Activated CD4-positive, alpha-beta T cell treated with anti-CD3 and anti-CD28 coated beads for 36 hours (primary cell): ENCODE measurements at places on chromosomes 12 and 14.
A peak's percentile ranks its signal among the peaks of the same experiment; 100 is the strongest.

DNA sequence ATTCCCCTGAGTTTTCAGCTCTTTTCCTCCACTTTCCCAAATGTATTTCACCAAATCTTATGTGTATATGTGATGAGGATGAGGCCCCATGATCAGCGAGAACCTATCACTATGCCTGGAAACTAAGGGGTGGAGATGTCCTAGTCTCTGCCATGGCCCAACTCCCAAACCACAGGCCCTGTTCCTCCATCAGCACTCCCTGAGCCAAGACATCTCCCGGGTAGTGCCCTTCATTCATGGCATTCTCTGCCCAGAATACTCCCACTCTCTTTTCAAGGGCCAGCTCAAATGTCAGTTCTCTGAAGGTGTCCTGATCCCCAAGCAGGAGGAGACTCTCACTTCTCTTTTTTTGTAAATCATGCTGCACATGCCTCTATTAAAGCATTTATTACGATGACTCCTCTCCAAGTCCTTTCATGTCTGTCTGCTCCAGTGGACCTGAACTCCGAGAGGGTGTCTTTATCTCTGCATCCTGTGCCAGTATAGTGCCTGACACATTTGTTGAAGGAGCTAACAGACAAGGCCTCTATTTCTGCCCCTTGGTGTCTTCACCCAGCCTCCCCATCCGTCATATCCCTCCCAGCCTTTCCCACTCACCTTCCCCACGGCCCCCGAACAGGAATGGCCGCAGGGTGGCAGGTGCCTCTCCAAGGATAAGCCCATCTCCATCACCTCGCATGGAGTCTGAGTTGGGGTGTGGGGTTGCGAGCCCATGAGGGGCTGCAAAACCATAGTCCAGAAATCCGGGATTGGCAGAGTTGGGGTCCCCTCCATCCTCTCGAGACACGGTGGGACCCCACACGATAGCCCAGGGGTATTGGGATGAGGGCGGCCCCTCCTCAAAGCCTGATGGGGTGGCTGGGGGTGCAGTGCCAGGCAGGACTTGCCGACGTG, 3.7 kb downstream of the PIANP start:
- H3K36me3 ChIP-seq: no peaks in the 10 kb centered on the region
- H3K4me3 ChIP-seq: no peak overlapping the region
- H3K27me3 ChIP-seq: peaks cover 25% of the 10 kb centered on the region
- DNase-seq: no peak
- H3K27ac ChIP-seq: no peak overlapping the region
- H3K4me1 ChIP-seq: peaks cover 10% of the 10 kb centered on the region

- H3K27me3 ChIP-seq: no peaks in the 10 kb centered on the region
- no peak overlapping the region for H3K4me3 ChIP-seq
- no peaks in the 10 kb centered on the region for H3K36me3 ChIP-seq
- no peaks in the 10 kb centered on the region for H3K4me1 ChIP-seq
Measured at GRCh38 chr12:115010324-115010995, 326.5 kb upstream of the TBX3 start.

- no peak overlapping the region for H3K4me3 ChIP-seq
- no peaks in the 10 kb centered on the region for H3K27me3 ChIP-seq
- peaks cover 2% of the 10 kb centered on the region for H3K36me3 ChIP-seq
- no peak for DNase-seq
Measured at GRCh38 chr14:64110802-64111201, 183.4 kb downstream of the ESR2 start.

DNA sequence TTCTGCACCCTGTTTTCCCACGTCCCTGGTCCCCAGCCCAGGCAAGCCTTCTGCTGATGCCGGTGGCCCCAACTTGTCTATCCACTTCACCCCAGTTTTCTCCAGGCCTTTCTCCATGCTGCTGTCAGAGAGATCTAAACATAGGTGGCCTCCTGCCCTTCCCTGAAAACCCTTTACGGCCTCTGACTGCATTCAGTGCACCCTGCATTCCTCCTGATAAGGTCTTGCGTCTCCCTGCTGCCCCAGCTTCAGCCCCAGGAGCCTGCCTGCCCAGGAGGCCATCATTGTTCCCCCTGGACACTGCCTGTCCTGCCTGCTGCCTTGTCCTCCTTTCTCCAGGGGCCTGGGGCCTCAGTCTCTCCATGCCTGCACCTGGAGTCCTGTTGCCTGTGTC, 29.8 kb downstream of the TRAF3 start:
- DNase-seq: no peak
- peaks cover 87% of the 10 kb centered on the region for H3K4me1 ChIP-seq
- peak overlapping the region; percentile 96 for H3K27ac ChIP-seq
- H3K27me3 ChIP-seq: no peaks in the 10 kb centered on the region
- H3K4me3 ChIP-seq: peak overlapping the region; percentile 65

GRCh38 chr14:35235840-35236239, 56.3 kb upstream of the PSMA6 start:
- H3K4me1 ChIP-seq: peaks cover 10% of the 10 kb centered on the region
- DNase-seq: no peak
- no peaks in the 10 kb centered on the region for H3K27me3 ChIP-seq
- no peak overlapping the region for H3K4me3 ChIP-seq
- peaks cover 8% of the 10 kb centered on the region for H3K36me3 ChIP-seq

GRCh38 chr14:72553161-72553560, 340.7 kb downstream of the DPF3 start:
- no peak overlapping the region for H3K27ac ChIP-seq
- H3K4me1 ChIP-seq: no peaks in the 10 kb centered on the region
- no peaks in the 10 kb centered on the region for H3K36me3 ChIP-seq
- H3K4me3 ChIP-seq: no peak overlapping the region

DNA sequence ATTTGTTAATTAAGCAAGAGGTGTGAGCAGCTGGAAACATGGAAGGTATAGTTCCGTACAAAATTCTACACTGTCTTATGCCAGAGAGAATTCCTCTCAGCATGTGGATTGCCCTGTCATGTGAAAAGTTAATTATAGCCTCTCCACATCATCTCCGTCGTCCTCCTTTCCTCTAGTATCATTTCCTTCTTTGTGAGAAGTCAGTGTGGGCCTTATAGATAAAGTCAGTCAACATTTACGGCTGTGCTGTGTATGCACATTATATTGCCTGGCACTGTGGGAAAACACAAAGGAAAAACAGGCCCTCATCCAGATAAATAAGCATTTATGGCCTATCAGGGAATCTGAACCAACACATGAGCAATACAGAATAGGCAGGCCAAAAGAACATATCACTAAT, 236.6 kb downstream of the SEC23A start:
- H3K4me3 ChIP-seq: no peak overlapping the region
- DNase-seq: no peak
- H3K4me1 ChIP-seq: no peaks in the 10 kb centered on the region
- H3K27me3 ChIP-seq: peaks cover 6% of the 10 kb centered on the region
- H3K36me3 ChIP-seq: no peaks in the 10 kb centered on the region

DNA sequence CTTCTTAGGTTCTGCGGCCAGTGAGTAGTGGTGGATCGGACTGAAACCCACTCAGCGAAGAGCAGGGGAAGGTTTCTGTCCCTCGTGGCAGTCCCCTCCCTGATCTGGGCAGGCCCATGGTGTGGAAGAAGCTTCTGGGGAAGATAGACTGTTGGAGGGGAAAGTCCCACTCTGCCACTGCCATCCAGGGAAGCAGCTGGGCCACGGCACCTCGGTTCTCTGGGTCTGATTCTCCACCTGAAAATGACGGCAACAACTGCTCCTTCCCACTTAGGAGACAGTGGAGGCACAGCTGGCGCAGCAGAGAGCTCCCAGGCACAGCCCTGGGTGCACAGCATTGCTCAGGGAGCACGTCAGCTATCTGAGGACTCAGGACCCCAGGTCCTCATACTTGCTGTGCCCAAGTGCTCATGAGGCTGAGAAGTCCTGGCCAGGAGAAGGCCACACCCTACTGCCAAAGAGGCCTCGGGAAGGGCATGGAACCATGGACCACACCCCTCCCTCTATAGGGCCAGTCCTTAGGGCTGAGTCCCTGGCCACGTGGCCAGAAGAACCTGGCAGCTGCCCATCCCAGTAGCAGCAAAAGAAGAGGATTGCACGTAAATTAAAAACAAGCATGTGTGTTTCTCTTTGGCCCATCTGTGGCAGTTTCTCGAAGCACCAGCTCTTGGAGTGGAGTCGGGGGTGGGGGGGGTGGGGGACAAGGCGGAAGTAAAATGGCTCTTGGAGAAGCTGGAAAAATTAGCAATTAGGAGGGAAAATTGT, 85.3 kb upstream of the BCL11B start:
- H3K36me3 ChIP-seq: no peaks in the 10 kb centered on the region
- DNase-seq: no peak
- no peaks in the 10 kb centered on the region for H3K4me1 ChIP-seq
- no peaks in the 10 kb centered on the region for H3K27me3 ChIP-seq
- no peak overlapping the region for H3K4me3 ChIP-seq

GRCh38 chr12:1814266-1814665, 6.1 kb upstream of the LRTM2 start:
- H3K36me3 ChIP-seq: no peaks in the 10 kb centered on the region
- H3K4me1 ChIP-seq: peaks cover 6% of the 10 kb centered on the region
- no peak overlapping the region for H3K27ac ChIP-seq
- no peak overlapping the region for H3K4me3 ChIP-seq
- DNase-seq: no peak
- peaks cover 4% of the 10 kb centered on the region for H3K27me3 ChIP-seq

GRCh38 chr12:115341442-115341841, 657.5 kb upstream of the TBX3 start:
- no peak overlapping the region for H3K4me3 ChIP-seq
- no peaks in the 10 kb centered on the region for H3K4me1 ChIP-seq
- H3K27ac ChIP-seq: no peak overlapping the region
- peak; percentile 36 for DNase-seq
- H3K36me3 ChIP-seq: no peaks in the 10 kb centered on the region
- no peaks in the 10 kb centered on the region for H3K27me3 ChIP-seq

GRCh38 chr14:50342221-50343078, 30.3 kb downstream of the DMAC2L start:
- peaks cover 30% of the 10 kb centered on the region for H3K4me1 ChIP-seq
- peaks cover 3% of the 10 kb centered on the region for H3K27me3 ChIP-seq
- H3K27ac ChIP-seq: no peak overlapping the region
- no peak overlapping the region for H3K4me3 ChIP-seq
- peaks cover 5% of the 10 kb centered on the region for H3K36me3 ChIP-seq
- peak; percentile 76 for DNase-seq

- no peak overlapping the region for H3K4me3 ChIP-seq
- H3K36me3 ChIP-seq: no peaks in the 10 kb centered on the region
- no peak overlapping the region for H3K27ac ChIP-seq
- H3K4me1 ChIP-seq: peaks cover 5% of the 10 kb centered on the region
- H3K27me3 ChIP-seq: peaks cover 18% of the 10 kb centered on the region
- no peak for DNase-seq
Measured at GRCh38 chr12:39275846-39276245, 167.1 kb downstream of the KIF21A start.

DNA sequence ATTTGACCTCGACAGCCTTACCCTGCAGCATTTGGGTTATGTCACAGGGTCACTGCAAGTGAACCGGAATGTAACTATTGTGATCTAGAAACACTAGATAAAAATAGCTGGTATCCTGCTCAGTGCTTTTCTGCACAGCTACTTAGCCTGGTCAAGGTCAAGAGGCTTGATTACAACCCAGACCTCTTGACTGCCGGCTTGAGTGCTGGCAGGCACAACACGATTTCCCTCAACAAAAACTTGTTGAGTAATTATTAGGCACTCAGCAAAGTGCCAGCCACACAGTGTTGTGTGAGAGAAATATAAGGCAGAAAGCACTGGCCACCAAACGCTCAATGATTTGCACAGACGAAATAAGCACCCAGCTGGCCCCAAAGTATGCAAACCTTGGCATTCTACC, 156.7 kb downstream of the NUAK1 start:
- H3K4me1 ChIP-seq: no peaks in the 10 kb centered on the region
- DNase-seq: no peak
- H3K4me3 ChIP-seq: no peak overlapping the region
- H3K27ac ChIP-seq: no peak overlapping the region

DNA sequence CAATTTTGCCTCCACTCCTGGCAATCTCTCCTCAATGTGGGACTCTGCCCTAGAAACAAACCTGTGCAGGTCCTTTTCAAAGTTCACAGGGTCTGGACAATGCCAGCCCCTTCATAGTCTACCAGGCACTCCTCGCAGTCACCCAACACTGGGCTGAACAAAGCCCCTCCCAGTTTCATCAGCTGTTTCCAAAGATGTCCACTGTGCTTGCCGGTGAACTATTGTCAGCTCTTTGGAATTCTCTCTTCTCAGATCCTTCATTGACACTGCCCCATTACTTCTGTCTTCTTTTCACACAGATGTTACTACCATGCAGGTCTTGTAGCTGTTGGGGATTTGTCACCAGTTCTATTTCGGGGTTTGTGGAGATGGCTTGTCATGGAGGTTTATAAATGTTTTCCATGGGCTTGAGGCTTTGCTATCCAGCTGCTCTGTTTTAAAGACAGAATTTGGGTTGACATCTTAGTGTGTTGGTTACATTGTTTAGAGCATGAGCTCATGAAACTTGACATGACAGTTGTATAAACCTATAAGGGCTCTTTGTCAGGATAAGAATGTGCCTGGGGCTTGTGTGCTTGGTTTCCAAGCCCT, 77.3 kb upstream of the DHRS4 start:
- peaks cover 18% of the 10 kb centered on the region for H3K4me1 ChIP-seq
- no peak for DNase-seq
- H3K36me3 ChIP-seq: no peaks in the 10 kb centered on the region

- H3K27me3 ChIP-seq: no peaks in the 10 kb centered on the region
- H3K4me3 ChIP-seq: no peak overlapping the region
- peak overlapping the region; percentile 21 for H3K27ac ChIP-seq
- H3K36me3 ChIP-seq: peaks cover 48% of the 10 kb centered on the region
- DNase-seq: no peak
Measured at GRCh38 chr12:124464062-124464461, 103.3 kb downstream of the NCOR2 start.

DNA sequence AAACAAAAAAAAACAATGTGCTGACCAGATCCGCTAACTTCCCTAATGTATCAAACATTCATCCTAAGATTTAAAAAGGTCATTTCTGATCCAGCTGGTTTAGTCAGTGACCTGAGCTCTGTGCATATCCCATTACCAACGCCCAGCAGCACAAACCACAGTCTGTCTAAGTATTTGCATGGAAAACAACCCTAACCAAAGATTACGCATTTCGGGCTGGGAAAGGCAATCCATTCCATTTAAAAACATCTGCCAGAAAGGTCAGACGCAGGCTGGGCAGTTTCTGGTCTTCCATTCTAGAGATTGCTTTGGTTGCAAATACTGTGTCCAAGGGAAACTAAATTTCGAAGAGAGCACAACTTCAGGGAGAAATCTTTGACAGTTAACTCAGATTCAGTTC, 234.9 kb downstream of the FLRT2 start:
- no peaks in the 10 kb centered on the region for H3K27me3 ChIP-seq
- no peaks in the 10 kb centered on the region for H3K36me3 ChIP-seq
- no peaks in the 10 kb centered on the region for H3K4me1 ChIP-seq
- DNase-seq: no peak
- H3K27ac ChIP-seq: no peak overlapping the region

- H3K4me1 ChIP-seq: peaks cover 16% of the 10 kb centered on the region
- no peak overlapping the region for H3K4me3 ChIP-seq
- no peak for DNase-seq
- no peaks in the 10 kb centered on the region for H3K36me3 ChIP-seq
- H3K27me3 ChIP-seq: peaks cover 5% of the 10 kb centered on the region
- no peak overlapping the region for H3K27ac ChIP-seq
Measured at GRCh38 chr12:89080793-89081465, 271.4 kb downstream of the DUSP6 start.

GRCh38 chr14:102323102-102323501, 3.6 kb downstream of the ZNF839 start:
- H3K4me3 ChIP-seq: no peak overlapping the region
- no peaks in the 10 kb centered on the region for H3K27me3 ChIP-seq
- peak; percentile 47 for DNase-seq
- no peak overlapping the region for H3K27ac ChIP-seq
- peaks cover 27% of the 10 kb centered on the region for H3K4me1 ChIP-seq
- H3K36me3 ChIP-seq: peaks cover 5% of the 10 kb centered on the region

- no peaks in the 10 kb centered on the region for H3K36me3 ChIP-seq
- peaks cover 15% of the 10 kb centered on the region for H3K4me1 ChIP-seq
- peaks cover 2% of the 10 kb centered on the region for H3K27me3 ChIP-seq
- no peak overlapping the region for H3K27ac ChIP-seq
- no peak for DNase-seq
Measured at GRCh38 chr12:90071996-90072395, 363.4 kb upstream of the ATP2B1 start.
